ENCODE measurements at places on chromosomes 7 and 10.

DNA sequence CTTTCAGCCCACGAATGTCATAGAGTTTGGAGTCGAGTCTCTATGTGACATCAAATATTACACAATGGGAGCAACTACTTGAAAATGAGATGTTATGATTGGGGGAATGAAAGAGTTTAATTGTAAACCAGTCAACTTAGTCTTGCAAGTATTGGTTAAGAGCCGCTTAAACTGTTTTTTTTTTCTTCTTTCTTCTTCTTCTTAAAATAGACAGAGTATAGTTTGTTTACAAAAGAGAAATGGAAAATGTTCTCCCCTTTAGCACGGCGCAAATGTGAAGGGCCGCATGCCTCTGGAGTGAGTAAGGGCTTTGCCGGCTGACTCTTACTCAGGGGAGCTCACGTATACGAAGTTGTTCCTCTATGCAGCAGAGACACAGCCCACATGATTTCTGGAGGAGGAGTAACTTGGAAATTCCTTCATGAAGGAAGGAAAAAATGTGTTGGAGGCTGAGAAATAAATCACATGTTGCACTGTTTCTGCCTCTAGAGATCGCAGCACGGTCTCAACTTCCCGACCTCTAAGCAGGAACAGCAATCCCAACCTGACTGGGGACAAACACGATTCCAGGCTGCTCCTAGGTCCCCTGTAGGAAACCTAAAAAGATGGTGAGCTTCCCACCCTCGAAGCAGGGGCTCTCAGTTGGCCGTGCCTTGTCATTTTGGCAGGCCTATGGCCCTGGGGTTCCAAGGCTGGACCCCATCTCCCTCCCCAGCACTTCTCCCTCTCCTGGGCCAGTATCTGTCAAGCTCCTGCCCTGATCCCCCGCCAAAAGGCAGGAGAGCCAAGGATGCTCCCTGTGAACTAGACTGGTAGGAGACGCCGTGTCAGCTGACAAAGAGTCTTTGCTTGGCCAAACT, 44.8 kb downstream of the MYOF start:
- DNase-seq, result no peak

- DNase-seq, result no peak
Observed at GRCh38 chr7:108580298-108580697, 10.6 kb downstream of the DNAJB9 start.

GRCh38 chr10:18260310-18260922, 120.2 kb downstream of the CACNB2 start:
- DNase-seq, result no peak

DNA sequence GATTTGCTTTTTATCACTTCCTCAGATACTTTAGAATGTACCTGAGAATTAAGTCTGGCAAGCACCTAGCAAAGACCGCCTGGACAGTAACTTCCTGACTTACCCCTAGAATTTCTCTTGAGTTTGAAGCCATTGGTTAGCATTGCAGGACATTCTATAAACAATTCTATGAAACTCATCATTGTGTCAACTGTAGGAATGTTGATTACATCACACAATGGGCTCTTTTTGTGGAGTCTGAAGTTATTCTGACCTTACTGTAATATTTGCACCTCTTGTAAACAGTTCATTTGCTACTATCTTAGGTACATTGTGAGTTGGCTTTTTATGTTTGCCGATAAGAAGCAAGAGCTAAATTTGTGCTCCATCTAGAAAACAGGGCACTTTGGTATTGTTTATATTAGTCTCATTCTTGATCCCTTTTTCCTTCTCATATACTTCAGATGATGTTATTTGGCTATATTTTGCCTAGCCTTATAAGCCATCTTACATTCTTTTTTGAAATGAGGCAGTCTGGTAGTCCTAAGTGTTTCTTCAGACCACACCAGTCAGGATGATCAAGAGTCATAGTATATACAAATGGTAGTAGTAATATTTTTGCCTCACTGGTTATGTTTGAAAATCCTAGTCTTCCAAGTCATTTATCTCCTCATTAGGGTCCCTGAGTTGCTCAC, 52.4 kb downstream of the CASD1 start:
- DNase-seq, result no peak

GRCh38 chr10:43667317-43667731, 18.6 kb upstream of the ZNF32 start:
- DNase-seq, result no peak

GRCh38 chr7:94451187-94451586, 56.5 kb downstream of the COL1A2 start:
- DNase-seq, result peak; percentile 32

DNA sequence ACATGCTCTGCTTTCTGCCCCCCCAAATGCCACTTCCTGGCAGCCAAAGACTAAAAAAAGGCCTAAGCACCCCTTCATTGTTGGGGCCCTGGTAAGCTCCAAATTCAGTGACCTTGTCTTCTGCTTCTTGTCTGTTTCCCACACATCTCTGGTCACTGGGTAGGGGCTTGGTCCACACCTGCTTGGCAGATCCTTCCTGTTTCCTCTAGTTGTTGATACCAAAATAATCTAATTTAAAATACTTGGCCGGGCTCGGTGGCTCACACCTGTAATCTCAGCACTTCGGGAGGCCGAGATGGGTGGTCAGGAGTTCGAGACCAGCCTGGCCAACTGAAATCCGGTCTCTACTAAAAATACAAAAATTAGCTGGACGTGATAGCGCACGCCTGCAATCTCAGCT, 130.6 kb downstream of the CAMK1D start:
- DNase-seq, result no peak

GRCh38 chr7:24732646-24733413, 24.4 kb downstream of the GSDME start:
- DNase-seq, result no peak

DNA sequence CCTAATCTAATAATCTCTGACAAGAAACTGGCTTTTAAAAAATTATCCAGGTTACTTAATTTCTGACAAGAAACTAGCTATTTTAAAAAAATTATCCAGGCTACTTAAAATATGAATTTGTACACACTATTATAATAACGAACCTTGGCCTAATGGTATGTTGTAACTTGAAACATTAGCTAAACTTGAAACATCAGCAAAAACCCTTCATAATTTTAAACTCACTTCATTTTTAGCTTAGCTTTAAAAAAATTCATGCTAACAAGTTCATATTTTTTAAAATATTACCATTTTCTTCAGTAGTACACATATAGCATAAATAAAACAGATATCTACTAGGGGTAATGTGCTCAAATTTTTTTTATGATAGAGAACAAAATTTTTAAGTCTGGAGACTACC, 35.6 kb downstream of the BRAF start:
- no peak for DNase-seq

DNA sequence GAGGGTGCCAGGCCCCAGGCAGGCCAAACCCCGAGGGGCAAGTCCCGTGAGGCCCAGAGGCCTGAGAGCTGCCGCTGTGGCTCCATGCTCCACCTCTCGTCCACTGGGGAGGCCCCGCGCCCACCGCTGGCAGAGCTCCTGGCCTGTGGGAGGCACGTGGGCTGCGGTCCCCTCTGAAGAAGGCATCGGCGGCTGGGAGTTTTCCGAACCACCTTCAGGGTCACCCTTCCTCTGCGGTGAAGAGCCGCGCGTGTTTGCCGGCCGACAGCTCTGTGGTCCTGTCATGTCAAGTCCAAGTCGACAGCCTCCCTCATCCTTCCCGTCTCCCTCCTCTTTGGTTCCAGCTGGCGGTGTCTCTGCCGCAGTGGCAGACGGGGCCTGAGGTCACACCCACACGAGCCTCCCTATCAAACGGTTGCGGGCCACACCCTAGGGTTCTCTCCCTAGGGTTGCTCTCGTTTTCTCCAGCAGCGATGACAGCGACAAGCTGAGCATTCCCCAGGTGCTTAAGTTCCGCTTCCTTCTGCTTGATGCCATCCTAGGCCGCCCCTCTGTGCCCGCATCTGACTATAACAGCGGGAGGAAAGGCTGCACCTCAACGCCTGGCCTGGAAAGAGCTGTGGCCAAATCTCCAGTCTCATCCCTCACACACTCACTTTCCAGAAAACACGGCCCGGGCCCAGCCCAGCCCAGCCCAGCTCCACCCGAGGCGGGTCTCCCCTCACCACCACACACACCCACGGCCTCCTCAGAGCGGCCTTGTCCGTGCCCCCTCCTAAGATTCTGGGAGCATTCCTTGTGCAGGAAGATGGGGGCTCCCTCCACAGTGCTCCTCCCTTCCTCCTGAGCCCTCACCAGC, 185.0 kb downstream of the ELFN1 start:
- no peak for DNase-seq

GRCh38 chr7:2913760-2914387, 69.8 kb upstream of the GNA12 start:
- no peak for DNase-seq

- DNase-seq, result no peak
Observed at GRCh38 chr10:352476-353235, 217.4 kb downstream of the ZMYND11 start.
